ENCODE measurements at places on chromosomes 3 and 15.

DNA sequence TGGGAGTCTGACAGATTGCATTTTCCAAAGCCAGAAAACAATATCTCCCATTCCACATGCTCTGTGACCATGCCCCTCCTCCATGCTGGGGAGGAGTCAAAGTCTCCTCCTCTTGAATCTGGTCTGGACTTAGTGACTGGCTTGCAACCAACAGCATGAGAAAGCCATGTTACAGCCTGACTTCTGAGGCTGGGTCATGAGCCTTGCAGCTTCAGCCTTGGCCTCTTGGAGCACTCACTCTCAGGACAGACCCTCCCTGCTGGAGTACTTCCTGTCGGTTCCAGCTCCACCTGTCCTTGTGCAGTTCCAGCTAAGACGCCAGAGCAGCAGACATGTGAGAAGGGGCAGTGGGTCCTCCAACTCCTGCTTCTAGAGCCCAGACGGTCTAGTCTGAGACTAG lies 49.7 kb upstream of the RBSN start:
- no peak for DNase-seq

DNA sequence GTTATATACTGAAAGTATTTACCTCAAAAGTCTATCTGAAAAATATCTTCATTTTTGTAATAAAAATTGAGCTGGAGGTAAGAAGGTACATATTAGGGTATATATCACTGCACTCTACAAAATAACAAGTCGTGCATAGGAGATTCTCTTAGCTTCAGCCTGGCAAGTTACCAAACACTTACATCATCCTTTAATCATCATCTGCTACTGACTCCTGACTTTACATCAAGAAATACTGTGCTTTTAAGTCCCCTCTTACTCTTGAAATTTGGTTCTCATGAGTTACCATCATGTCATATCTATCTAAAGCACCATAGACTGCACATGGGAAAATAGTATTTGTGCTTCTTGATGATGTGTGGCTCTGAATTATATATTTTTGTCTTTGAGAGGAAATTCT lies 50.8 kb downstream of the LYSMD4 start:
- no peak for DNase-seq

- no peak for DNase-seq
Measured at GRCh38 chr3:71048948-71049347, 534.6 kb downstream of the FOXP1 start.

DNA sequence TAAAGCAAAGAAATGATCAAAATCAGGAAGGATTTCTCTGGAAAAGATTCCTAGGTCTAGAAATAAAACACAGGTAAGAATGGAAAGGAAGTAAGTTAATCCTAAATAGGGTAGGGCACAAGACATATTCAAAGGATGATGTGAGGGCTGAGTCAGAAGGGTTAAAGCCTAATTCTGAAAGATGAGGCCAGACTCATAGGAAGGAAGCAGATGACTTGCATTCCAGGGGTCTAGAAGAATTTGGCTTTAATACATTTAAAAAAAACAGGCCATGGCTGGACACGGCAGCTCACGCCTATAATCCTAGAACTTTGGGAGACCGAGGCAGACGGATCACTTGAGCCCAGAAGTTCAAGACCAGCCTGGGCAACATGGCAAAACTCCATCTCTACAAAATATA lies 3.2 kb downstream of the SSR3 start:
- DNase-seq, result no peak

DNA sequence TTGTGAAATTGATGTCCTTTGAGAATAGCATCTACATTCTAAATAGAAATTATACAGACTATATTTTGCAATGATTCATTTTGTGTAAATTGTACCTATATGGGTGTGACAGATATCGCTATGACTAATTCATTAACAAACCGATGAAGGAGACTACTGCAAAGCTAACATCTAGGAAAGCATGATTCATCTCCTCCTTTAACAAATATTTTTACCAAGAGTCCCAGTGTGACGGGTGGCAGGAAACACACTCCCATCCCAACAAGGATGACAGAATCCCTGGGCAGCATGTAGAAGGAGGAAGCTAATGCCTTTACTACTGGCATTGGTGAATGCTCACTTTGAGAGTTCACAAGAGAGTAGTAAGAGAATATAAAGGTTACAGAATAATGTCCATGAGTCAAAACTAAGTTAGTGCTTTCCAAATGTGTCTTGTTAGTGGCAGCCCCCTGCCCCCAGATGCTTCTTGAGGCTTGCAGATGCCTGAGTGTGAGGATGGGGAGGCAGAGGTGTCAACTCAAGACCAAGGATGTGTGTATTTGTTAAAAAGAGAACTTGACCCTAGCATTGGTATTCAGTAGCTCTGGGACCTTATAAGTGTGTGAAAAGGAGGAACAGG lies 180.6 kb downstream of the FMN1 start:
- DNase-seq, result no peak

DNA sequence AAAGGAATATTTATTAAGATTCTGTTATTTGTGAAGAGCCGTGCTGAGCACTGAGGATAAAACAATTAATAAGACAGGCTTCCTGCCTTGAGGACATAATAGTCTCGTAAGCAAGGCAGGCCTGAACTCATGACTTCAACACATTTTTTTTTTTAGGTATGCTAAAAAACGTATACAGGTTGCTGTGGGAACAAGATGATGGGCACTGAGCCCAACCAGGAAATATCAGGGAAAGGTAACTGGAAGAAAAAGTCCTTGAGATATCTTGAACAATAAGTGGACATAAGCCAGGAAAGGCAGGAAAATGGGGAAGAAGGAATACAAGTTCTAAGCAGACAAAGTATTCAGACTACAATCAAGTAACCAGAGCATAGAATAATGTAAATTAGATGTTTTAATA lies 26.1 kb downstream of the CERS3 start:
- DNase-seq, result no peak

- DNase-seq, result no peak
Measured at GRCh38 chr3:179027326-179027900, 44.2 kb downstream of the ZMAT3 start.

GRCh38 chr15:31379042-31379441 lies 52.4 kb downstream of the KLF13 start:
- no peak for DNase-seq

GRCh38 chr3:23248594-23249131 lies 45.5 kb downstream of the UBE2E2 start:
- DNase-seq, result no peak

DNA sequence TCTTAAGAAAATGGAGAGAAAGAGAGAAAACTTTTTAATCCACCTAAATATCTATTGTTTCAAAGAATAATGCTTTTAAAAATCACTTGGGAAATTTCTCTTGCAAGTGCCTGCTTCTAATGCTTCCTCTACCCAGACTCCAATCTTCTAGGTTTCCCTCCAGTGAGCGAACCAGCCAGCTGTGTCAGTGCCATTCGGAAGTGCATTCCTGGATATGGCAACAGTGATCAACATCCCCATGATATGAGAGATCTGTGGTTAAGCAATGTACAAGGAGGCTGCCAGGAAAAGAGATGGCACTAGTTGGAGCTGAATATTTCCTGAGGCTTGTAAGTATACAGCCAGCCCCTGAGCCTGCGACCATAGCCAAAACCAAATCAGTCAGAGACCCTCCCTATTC lies 53.3 kb upstream of the KCNMB2 start:
- no peak for DNase-seq

DNA sequence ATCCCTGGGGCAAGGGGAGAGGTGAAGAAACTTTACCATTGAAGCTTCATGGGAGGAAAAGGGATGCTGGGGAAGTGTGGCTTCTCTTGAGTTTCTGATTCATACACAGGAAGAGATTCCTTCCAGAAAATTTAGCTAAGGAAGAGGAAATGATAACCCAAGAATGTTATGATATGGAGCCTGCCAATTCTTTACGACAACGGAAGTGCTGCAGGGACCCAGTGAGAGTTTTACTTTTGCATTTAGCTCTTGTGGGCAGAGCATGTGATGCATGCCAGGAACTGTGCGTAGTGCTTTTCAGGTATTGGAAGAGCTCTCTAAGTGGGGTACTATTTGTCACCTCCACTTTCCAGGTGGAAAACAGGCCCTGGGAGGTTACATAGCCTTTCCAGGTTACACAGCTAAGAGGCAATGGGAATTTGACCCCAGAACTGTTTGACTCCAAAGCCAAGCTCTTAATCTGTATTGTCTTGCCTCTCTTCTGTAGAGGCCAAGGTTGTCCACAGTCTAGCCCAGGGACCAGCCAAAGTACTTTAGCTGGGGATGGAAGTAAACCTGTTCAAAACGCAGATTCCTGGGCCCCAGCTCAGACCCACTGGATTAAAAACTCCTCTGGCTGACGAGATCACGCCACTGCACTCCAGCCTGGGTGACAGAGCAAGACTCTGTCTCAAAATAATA lies 23.0 kb downstream of the CMTM7 start:
- peak; percentile 21 for DNase-seq

DNA sequence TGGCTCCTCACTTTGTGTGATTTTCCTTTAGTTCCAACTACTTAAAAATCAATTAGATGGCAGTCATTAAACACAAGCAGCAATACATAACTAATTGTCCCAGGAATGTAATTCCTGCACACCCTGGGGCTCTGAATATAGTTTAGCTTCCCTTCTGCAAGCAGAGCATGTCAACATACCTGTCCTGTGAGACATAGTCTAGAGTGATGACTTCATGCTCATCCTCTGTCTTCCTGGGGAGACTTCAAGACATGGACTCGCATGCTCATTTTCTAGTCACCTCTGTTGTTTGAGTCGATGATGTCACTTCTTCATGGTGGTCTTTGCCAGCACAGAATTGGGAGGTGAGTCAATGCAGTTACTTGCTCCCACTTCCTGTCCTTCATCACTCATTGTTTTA lies 15.7 kb downstream of the C3orf52 start:
- no peak for DNase-seq

DNA sequence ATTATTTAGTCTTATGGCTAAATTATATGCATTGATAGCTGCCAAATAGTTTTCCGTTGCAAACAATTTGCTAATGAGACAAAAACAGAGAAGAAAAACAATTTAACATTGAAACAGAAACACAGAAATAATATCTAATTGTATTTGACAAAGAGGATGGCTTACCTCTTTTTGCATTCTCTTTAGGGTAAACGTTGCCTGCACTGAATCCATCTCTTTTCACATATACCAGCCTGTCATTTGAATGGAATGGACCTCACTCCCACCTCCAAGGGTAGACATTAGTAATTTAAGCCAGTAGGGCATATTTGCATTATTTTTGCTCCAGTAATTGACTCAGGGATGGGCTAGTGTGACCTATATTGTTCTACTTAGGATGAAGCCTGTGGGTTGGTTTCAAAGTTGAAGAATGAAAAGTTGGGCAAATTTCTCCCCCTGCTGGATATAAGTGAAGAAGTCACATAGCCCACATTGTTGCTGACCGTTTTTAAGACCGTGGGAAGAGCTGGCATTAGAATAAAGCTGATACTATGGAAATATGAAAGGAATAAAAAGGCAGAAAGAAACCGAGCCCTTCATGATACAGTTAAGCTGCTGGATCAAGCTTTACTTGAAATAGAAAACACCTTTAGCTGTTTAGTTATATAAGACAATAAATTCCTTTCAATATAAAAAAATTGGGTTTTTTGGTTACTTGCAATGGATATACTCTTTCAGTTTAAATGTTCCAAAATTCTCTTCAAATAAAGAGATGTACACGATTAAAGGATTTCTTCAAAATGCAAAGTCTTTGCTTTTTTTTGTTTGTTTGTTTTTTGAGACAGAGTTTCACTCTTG lies 26.9 kb downstream of the PIERCE2 start:
- no peak for DNase-seq

- DNase-seq, result no peak
Measured at GRCh38 chr3:14550651-14551611, 10.8 kb upstream of the GRIP2 start.

DNA sequence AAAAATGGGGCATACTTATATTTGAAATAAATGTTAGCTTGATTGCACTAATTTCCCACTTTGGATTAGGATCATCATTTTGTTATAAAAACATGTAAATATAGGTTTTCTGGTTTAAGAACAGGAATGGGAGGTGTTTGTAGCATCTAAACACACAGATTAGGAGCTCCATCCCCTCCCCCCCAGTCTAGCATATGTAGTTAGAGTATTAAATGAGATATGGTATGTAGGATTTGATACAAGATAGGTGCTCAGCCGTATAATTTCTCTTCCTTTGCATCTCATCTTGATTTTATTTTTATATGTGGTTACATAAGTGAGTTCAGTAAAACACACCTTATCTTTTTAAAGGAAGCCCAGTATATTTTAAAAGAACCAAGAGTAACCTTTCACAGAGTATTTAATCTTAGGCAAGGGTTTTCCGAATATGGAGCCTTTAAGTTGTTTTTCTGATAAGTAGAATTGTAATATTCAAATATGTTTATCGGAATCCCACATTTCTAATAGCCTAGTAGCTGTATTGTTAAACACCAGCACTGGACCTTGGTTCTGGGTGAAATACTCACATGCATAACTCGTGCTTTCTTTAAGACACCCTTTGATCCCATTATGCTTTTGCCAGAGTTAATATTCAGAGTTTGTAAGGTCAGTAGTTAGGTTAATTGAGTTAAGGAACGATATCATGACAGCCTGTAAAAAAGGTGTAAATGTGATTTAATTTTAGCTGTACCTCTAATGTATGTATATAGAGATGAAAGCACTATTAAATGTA lies 2.3 kb downstream of the SLC25A36 start:
- no peak for DNase-seq
